Skin of body (tissue), 3 donors: ENCODE measurements at places on chromosomes 7 and 10. TPM values are rescaled to one million over a fixed set of nuclear protein-coding genes. Genes with fewer than 3 reads are reported as not detected.

DNA sequence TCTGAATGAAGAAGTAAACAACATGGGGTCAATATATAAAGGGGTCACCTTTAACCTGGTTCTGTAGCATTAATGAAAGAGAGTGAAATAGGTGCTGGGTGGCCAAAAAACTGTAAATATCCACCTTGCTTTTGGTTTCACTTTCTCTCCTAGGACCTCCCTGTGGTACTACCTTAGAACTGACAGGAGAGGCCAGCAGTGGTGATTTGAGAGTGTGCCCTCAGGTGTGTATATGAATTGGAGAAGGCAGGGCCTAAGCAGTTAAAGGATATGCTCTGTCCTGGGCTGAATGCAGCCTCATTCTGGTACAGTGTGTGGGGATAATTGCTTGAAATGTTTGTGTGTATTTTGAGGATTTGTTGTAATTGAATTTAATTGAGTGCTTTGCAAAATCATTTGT is 62.0 kb downstream of the BBS9 start:
- DNase-seq: no peak

GRCh38 chr10:70890917-70891431 is 2.6 kb upstream of the PCBD1 start:
- peak; percentile 5 for DNase-seq

DNA sequence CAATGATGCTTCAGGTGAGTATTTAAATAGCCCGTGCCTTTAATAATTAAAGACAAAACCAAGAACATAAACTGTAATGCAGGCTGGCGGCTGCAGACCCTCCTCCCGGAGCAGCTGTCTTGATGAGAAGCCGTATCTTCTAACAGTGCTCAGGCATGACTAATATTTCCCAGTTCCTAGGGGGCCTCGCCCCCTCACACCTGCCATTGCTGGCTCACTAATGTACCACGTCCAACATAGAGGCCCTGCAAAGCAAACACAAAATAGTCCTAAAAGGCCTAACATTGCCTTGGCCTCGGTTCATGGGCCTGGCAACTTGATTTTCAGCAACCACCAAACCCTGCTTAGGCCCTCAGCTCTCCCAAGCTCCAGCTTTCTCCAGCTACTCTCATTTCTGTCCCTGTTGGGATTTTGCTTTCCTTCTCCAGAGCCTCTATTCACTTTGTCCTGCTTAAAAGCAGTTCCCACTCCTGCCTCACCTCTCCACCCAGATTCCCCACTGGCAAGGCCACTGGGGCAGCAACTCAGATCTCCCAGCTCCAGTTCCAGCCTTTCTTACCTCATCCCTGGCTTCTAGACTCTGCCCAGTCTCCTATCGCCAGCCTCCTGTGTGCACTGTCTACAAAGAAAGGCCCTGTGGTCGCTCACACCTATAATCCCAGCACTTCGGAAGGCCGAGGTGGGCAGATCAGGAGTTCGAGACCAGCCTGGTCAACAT is 16.2 kb downstream of the SORBS1 start:
- no peak for DNase-seq

The COL13A1 gene
- total RNA-seq: 10.1 TPM

The TAS2R4 gene
- 3.1 TPM for total RNA-seq

The SLC13A1 gene
- total RNA-seq: not detected

The CFAP70 gene
- total RNA-seq: 3.4 TPM

DNA sequence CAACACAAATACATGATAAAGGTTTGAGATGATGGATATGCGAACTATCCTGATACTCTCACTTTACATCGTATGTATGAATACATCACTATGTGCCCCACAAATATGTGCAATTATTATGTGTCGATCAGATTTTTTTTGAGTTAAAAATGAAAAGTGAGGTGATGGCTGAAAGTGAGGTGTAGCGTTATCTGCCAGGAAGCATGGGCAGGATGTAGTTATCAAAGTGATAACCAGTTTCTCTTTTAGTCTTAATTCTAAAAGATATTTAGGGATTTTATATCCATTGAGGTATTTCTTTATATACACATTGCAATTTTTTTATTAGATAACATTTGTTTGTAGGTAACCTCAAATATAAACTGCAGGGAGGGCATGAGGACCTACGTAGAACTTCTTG is 15.6 kb upstream of the KLF6 start:
- DNase-seq: no peak

- no peak for DNase-seq
Observed at GRCh38 chr7:117485118-117485620, 5.3 kb downstream of the CFTR start.

- no peak for DNase-seq
Observed at GRCh38 chr10:60576130-60577069, 186.7 kb upstream of the ANK3 start.

GRCh38 chr7:148135116-148135515 is 455.4 kb upstream of the C7orf33 start:
- DNase-seq: no peak

DNA sequence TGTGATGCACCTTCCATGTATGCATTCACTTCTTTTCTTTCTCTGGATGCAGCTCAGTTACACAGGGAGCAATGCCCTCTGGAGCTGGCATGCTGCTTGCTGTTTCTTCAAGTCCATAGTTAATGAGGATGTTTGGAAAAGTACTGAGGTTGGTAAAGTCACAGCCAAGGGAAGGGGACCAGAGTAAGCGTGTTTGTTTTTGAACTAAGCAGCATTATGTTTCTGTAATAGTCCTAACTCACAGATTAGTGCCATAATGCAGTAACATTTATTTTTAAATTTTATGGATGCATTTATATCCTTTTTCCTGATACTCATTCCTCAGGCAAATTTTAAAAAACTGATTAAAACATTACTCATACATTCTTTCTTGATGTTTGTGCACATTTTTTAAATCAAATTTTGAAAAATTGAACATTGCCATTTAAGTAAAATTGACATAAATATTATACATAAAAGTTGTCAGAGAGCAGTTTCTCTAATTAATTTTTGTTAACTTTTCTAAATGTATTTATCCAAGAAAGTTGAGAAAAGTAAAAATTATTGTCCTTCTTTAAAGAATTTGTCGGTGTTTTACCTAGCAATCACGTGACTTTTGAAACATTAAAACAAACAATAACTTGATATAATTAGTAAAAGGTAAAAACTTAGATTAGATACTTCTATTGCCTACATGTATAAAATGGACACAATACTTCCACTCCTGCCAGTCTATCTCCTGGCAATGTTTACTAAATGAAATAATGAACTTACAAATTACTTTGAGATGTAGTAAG is 659.6 kb upstream of the ANKRD30A start:
- no peak for DNase-seq

- peak; percentile 44 for DNase-seq
Observed at GRCh38 chr10:44234483-44234875, 150.4 kb downstream of the CXCL12 start.

The ENTPD1 gene
- total RNA-seq: 26.0 TPM

The FAM221A gene
- 5.3 TPM for total RNA-seq

DNA sequence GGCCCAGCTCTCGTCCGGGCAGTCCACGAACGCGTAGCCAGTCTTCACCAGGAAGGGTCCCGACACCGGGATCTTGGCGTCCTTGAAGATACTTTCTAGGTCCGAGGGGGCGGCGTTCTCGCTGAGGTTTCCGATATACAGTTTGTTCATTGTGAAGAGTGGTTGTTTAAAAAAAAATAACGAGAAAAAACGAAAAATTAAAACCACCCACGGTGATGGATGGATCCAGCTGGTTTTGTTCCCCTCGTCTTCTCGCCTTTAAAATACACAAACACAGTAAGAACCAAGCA is 385 bp downstream of the IGF2BP3 start:
- peak; percentile 53 for DNase-seq

The TACC2 gene
- total RNA-seq: 40.2 TPM

- DNase-seq: no peak
Observed at GRCh38 chr10:7090529-7090928, 320.3 kb downstream of the SFMBT2 start.

The CASTOR2 gene
- total RNA-seq: 8.3 TPM

DNA sequence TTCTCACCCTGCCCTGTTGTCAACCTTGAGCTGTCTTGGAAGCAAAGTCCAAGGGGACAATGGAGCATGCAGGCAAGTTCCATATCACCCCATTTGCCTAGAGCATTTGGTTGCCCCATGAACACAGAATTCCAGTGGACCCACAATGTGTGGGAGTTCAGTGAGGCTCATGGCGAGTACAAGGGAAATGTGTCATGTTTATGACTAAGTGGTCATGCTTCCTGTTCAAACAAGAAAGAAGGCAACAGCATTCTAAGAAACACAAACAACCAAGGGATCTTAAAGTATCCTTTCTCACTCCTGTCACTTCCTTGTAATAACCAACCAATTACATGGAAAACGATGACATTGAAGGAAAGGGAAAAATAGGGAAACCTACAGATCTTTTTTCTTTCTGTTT is 513.0 kb downstream of the INHBA start:
- DNase-seq: no peak

The TEX36 gene
- not detected for total RNA-seq

GRCh38 chr7:103988468-103989199 is 824 bp downstream of the RELN start:
- no peak for DNase-seq

The TMEM229A gene
- not detected for total RNA-seq
